ENCODE measurements at places on chromosomes 2 and 18. TPM values are rescaled to one million over a fixed set of nuclear protein-coding genes. Genes with fewer than 3 reads are reported as not detected.

Gene RAMP1
- total RNA-seq = 0.65 TPM

Gene MIB1
- total RNA-seq = 60.3 TPM

Gene RGPD3
- 0.17 TPM for total RNA-seq

DNA sequence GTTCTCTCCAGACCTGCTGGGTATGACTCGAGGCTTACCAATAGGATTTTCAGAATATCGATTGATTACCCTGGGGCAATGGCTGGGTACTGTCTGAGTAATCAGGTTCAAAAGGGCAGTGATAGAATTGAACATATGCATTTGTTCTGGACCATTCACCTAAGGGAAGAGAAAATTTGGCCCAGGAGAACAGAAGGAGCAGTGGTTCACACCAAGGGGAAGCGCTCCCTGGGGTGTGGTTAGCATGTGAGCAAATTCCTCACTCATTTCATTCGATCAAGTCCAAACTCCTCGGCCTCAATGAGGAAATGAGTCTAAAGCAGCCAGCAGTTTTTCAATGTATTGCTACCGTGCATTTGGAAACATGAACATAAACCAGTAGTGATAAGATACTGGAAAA, 55.6 kb downstream of the CYP26B1 start:
- no peak overlapping the region for H3K4me3 ChIP-seq
- H3K27me3 ChIP-seq = no peaks in the 10 kb centered on the region
- H3K36me3 ChIP-seq = no peaks in the 10 kb centered on the region
- H3K4me1 ChIP-seq = no peaks in the 10 kb centered on the region

GRCh38 chr2:18544171-18544570, 16.3 kb downstream of the RDH14 start:
- no peak overlapping the region for H3K4me3 ChIP-seq
- H3K4me1 ChIP-seq = peaks cover 5% of the 10 kb centered on the region
- no peak for DNase-seq
- H3K36me3 ChIP-seq = no peaks in the 10 kb centered on the region
- H3K27ac ChIP-seq = no peak overlapping the region

- H3K4me1 ChIP-seq = peaks cover 3% of the 10 kb centered on the region
- peaks cover 89% of the 10 kb centered on the region for H3K27me3 ChIP-seq
- no peak overlapping the region for H3K27ac ChIP-seq
- H3K36me3 ChIP-seq = 0 out of 2 replicates have a peak, but pooled peaks cover 6% of the 10 kb centered on the region
- H3K4me3 ChIP-seq = peak overlapping the region; percentile 21
Observed at GRCh38 chr2:19351899-19352697, 6.3 kb downstream of the OSR1 start.

- H3K4me1 ChIP-seq = no peaks in the 10 kb centered on the region
- H3K27ac ChIP-seq = no peak overlapping the region
- no peaks in the 10 kb centered on the region for H3K27me3 ChIP-seq
- H3K36me3 ChIP-seq = no peaks in the 10 kb centered on the region
Observed at GRCh38 chr2:156852681-156853080, 404.8 kb upstream of the GALNT5 start.

DNA sequence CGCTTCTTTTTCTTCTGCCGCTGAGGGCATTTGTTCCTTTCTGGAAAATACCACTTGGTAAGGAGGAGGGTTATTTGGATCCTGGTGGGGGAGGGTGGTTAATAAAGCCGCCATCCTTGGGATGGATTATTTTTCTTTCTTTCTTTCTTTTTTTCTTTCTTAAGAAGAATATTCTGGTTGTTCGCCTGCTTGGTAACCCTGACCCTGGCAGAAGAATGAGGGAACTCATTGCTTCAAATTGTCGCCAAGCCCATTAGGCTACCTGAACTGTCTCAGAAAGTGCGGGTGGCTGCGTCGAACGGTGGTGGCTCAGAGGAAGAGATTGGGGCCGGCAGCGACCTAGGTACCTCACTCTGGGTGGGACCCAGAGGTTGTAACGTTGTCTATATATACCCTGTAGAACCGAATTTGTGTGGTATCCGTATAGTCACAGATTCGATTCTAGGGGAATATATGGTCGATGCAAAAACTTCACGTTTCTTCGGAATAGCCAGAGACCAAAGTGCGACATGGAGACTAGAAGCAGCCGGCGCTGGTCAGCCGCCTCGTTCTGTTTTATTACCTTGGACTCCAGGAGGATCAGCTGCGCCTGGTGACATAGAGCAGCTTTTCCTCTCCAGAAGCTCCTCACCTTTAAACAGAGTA, 1.3 kb upstream of the HOXD4 start:
- no peak for DNase-seq
- H3K36me3 ChIP-seq = no peaks in the 10 kb centered on the region
- peaks cover 5% of the 10 kb centered on the region for H3K4me1 ChIP-seq

GRCh38 chr2:191617575-191617974, 60.4 kb upstream of the NABP1 start:
- H3K27me3 ChIP-seq = no peaks in the 10 kb centered on the region
- no peaks in the 10 kb centered on the region for H3K36me3 ChIP-seq
- no peaks in the 10 kb centered on the region for H3K4me1 ChIP-seq
- H3K27ac ChIP-seq = no peak overlapping the region

DNA sequence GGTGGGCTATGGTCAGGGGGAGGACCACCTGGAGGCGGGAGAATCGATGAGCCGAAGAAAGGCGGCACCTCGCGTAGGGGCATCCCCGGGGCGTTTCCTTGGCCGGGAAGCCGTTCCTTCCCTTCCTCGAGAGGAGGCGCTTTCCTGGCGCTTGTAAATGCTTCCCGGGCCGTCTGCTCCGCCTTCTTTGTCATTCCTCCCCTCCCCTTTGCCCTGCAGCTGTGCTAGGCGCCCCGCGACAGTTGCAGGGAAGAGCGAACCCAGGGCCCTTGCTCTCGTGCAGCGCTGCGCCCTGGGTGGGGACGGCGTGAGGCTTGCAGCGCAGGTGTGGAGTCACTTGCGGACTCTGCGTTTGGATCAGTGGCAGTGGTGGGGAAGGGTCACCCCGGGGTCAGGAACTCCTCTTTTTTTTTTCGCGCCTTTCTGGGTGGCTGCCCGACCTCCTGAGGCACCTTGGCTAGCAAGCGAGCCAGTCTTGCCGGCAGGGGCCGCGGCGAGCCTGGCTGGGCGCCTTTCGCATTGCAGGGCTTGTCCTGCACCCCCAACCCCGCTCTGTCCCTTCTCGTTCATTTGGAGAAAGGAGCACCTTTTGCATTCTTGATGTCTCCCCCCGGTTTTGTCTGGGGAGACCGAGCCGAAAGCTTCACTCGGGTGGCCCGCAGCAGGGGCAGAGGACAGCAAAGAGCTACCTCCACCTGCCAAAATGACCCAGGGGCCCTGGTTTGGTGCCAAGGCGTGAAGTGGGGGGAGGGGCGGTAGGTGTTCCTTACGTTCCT, 858 bp downstream of the KCNS3 start:
- DNase-seq = peak; percentile 62
- peaks cover 20% of the 10 kb centered on the region for H3K27me3 ChIP-seq
- peak overlapping the region; percentile 45 for H3K27ac ChIP-seq
- H3K4me1 ChIP-seq = peaks cover 5% of the 10 kb centered on the region
- peak overlapping the region; percentile 78 for H3K4me3 ChIP-seq
- no peaks in the 10 kb centered on the region for H3K36me3 ChIP-seq

All from H1 (cell line).